ENCODE measurements at places on chromosomes 7 and 10. TPM values are rescaled to one million over a fixed set of nuclear protein-coding genes. Genes with fewer than 3 reads are reported as not detected.
A peak's percentile ranks its signal among the peaks of the same experiment; 100 is the strongest.

GRCh38 chr10:43785252-43785651 lies 136.6 kb upstream of the ZNF32 start:
- DNase-seq, result peak; percentile 27

DNA sequence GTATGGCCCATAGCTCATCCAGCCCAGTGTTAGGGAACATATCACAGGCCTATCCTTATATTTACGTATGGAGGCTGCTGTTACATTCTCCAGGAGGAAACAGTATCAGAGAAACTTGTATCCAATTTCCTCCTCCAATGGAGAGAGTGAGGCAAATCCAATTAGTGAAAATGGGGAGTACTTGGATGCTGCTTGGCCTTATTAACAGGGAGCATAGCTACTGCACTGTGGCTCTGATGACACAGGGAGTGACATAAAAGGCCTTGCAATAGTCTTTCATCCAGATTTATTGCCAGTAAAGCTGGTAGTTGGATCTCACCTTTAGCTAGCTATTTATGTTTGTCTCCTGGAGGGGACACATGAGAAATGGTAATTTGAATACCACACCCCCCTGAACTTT lies 313.2 kb upstream of the MTPN start:
- no peak for DNase-seq

- DNase-seq, result no peak
Observed at GRCh38 chr10:72487521-72487920, 132.8 kb upstream of the DNAJB12 start.

- DNase-seq, result peak; percentile 57
Observed at GRCh38 chr7:134720091-134720935, 59.1 kb upstream of the CALD1 start.

GRCh38 chr7:47884675-47885074 lies 63.6 kb downstream of the PKD1L1 start:
- no peak for DNase-seq

GRCh38 chr7:30177186-30177585 lies 42.4 kb downstream of the MTURN start:
- DNase-seq, result no peak

XPNPEP1 gene
- 96.6 TPM for total RNA-seq

DNA sequence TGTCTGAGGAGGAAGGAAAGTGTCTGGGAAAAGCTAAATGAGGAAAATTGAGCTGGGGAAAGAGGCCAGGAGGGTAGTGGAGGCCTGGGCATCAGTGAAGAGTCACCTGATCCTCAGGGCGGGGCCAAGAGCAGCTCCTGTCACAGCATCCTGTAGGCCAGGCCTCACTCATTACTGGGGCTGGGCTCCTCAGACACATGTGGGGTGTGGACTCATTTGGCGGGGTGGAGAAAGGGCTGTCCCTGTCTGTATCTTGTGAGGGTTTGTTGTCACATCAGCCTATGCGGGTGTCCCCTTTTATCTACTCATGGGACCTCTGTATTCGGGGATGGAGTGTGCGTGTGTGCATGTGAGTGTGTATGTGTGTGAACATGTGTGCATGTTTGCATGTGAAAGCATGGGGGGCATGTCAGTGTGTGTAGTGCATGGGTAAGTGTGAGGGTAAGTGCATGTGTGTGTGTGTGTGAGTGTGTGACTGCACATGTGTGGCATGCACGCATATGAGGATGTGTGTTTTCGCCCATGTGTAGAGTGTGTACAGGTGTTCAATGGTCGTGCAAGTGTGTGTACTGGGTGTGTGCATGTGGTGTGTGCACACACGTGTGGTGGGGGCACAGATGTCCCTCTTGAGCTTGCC lies 67.8 kb downstream of the RAMP3 start:
- no peak for DNase-seq

- no peak for DNase-seq
Observed at GRCh38 chr7:157544980-157545680, 208.3 kb downstream of the DNAJB6 start.

- no peak for DNase-seq
Observed at GRCh38 chr10:30454744-30455510, 20.9 kb downstream of the MAP3K8 start.

DNA sequence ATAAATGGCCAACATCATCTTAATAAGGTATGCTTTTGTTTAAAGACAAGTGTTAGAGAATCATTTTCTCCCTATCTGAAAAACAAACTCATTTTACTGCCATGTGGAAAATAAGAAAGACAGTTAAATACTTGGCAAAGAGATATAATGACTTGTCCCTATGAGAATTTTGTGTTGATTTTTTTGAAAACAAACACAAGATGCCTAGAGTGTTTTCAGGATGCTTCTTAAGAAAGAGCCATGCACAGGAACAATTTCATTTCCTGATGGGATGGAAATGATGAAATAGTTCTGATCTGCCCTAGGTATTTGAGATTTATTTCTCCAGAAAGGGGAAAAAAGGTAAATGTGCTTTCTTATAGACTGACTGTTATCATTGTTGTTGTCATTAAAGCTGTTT lies 237.5 kb upstream of the GNAI1 start:
- no peak for DNase-seq

DNA sequence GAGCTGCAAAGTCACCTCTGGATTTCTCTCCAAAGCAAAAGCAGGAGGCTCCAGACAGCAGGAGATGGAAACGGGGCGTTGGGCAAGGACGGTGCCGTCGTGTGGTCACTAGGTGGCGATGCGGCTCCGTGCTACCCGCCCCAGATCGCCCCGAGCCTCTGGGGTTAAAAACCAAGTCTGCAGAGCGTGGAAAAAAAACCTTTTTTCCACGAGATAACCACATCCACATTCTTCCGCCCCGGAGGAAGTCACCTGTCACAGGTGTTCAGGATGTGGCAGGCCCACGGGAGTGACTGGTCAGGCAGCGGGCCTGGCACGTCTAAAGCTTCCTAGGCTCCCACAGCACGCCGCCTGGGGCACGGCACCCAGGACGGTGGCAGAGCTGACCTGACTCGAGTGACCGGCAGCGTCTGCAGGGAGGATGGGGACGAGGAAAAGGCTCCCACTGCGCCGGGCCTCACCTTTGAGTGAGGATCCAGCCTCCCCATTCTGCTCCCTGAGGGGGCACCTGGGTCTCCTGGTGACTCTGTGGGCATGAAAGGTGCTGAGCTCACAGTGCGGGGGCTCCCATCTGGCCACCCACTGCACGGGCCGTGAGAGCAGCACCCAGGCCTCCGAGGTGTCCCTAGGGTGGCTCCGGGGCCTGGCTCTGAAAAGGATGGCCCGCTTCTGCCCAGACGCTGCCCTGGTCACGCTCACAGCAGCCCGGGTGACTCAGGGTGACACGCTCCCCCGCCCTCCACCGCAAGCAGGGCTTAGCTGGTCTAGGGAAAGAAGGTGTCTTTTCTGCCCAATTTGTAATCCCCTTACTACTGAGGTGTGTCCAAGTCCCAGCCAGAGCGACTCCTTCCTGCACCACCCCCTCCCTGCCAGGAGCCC lies 71.3 kb upstream of the TNRC18 start:
- DNase-seq, result peak; percentile 73

DNA sequence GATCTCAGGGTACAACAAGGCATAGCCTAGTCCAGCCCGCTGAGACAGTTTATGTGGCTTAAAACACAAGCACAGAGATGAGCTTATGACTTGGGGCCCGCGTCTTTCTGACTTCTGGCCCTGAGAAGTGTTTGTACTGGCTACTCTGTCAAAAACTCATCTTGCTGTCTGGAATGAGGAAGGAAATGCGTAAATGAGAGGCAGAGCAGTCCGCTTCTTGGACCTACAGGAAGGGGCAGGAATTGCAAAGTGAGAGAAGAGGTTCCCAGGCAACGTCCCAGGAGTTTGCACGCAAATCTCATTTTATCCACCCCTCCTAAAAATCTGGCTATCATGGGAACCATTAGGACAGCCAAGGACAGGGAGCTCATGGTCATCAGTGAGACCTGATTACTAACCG lies 5.5 kb downstream of the ANXA11 start:
- no peak for DNase-seq

SAP25 gene
- not detected for total RNA-seq

DNA sequence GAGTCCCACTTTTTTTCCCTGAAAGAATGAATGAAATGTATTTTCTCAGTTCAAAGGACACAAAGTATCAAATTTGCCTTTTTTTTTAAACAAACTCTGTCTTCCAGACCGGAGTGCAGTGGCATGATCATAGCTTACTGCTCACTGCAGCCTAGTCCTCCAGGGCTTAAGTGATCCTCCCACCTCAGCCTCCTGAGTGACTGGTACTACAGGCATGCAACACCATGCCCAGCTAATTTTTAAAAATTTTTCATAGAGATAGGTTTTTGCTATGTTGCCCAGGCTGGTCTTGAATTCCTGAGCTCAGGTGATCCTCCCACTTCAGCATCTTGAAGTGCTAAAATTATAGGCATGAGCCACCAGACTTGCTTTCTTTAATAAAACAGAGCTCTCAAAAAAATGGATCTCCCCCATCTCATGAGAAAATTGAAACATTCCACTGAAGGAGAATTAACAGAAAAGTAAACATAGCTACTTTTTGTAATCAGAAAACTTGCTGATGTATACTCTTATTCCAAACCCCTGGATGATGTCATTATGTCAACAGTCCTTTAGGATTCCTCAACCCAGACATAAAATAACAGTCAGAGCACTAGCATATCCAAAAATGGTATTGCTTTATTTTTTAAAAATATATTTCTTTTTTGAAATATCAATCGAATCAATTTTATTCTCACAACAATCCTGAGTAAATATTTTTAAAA lies 12.3 kb upstream of the TRDMT1 start:
- peak; percentile 69 for DNase-seq

DNA sequence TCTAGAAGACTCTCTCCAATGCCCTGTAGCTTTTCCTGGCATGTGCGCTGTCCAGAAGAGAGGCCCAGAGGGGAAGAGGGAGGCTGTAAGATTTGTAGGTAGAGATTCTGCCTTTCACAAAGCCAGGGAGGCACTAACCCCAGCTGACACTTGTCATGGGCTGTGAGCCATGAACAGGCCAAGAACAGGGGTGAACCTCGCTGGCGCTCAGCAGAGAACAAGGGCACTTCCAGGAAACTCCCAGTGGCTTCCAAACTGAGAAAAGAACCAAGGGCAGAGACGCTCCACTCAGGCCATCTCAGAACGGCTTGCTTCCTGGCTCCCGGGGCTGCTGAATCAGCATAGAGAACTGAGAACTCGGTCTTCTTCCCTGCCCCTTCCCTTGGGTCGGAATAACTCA lies 257.8 kb upstream of the ZNF32 start:
- DNase-seq, result no peak

WEE2 gene
- total RNA-seq, result not detected

EPO gene
- total RNA-seq, result not detected

DNA sequence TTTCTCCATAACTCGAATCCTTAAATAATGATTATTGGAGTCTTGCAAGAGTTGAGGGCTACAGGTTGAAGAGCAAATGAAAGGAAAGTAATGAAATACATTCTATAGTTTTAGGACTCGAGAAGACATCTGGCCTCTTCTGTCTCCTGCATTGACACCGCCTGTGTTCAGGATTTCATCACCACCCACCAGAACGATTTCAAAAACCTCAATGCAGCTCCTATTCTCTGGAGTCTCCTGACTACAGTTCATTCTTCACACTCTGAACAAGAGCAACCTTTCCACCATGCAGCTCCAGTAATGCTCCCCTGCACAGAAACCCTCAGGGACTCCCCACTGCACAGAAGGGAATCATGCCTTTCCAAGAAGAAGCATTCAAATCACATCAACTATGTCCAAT lies 5.5 kb downstream of the IL15RA start:
- DNase-seq, result no peak

- DNase-seq, result no peak
Observed at GRCh38 chr7:32175099-32175498, 104.9 kb upstream of the PDE1C start.

DNA sequence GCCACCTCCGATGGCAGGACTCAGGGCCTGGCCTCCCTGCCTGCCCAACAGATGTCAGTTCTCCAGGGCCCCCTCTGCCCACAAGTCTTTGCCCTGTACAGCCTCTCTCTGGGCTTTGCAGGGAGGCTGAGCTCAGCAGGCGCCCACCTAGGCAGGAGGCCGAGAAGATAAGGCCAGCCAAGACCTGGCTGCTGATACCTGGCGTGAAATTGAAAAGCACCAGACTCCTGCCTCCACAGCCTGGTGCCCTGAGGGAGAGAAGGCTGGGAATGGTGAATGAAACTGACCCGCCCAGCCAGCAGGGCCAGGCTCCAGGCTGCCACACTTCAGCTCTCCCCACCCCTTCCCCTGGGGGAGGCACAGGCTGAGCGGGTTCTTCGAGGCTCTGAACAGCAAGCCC lies 145.8 kb downstream of the CDH23 start:
- DNase-seq, result no peak

GRCh38 chr10:50260791-50261281 lies 9.5 kb upstream of the ASAH2 start:
- DNase-seq, result peak; percentile 32

GRCh38 chr7:153297141-153297540 lies 537.6 kb downstream of the ACTR3B start:
- DNase-seq, result no peak

Data from M059J (cell line).